ENCODE measurements at places on chromosomes 4 and X.

DNA sequence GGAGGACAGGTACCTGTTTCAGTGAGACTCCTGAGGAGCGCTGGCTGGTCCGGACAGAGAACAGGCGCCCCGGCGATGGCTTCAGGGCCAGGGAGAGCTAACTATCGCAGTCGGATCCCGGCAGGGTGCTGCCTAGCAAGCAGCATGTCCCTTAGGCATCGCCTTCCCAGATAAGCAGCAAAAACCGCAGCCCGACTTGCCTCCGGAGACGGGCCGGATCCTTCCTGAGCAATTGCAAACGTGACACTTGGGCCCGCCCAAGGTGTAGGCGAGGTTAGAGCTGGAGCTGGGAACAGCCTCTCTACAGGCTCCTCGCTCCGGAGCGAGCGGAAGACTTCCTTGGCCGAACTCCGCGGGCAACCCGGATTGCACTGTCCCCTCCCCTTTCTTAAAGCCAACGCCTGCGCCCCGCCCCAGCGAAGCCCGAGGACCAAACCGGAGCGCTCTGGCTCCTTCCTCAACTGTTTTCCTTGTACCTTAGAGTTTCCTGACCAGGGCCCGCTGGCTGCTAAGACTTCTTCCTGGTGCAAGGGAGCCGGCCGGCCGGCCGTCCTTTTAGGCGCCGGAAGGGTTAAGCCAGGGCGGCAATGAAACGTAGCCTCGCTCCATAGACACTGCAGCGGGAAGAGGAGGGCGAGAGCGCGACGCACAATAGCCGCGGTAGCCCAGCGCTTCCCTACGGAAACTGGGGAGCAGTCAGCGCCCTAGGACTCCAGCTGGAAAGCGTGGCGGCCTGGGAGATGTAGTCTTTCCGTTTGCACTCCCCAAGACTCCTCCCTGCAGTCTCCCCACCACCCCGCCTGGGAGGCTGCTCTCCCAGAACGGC is at the start of gene OPHN1:
TSS of gene OPHN1 (minus strand) at position 341 of the 826 bp plus-strand sequence. CDS start 475 bp downstream, outside the sequence.
- ATAC-seq, result peak; percentile 96

GRCh38 chr4:150173432-150173861 is 95.2 kb downstream of the DCLK2 start:
- ATAC-seq, result no peak

DNA sequence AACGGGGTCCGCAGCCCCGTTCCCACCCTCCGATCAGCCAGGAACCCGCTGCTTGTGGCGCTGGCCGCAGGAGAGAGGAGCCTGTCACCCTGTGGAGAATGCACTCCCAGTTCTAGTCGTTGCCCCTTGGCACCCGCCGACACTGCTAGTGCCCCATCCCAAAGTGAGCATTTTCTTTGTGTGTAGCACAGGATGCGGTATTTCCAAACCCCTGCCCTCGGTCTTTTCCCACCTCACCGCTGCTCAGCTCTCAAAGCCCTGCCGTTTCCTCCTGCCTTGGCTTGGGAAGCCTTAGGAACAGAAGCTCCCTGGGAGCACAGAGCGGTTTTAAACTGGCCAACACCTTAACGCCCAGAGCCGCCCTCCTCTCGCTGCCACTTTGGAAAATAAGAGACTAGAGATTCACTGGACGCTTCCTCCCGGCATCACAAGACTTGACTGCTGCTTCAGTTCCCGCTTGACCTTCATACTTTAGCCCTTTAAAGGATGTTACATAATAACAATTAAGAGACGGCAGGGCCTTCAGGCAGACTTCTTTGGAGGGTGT is 772 bp downstream of the CYP4V2 start:
- peak; percentile 58 for ATAC-seq

- no peak for ATAC-seq
Observed at GRCh38 chrX:128676651-128677050, 624.4 kb upstream of the ACTRT1 start.

- ATAC-seq, result peak; percentile 67
Observed at GRCh38 chr4:186190581-186191199, 677 bp upstream of the CYP4V2 start.

GRCh38 chr4:88054229-88054628 is 46.8 kb downstream of the PKD2 start:
- ATAC-seq, result no peak

- no peak for ATAC-seq
Observed at GRCh38 chr4:36278789-36279188, 2.6 kb upstream of the DTHD1 start.

- no peak for ATAC-seq
Observed at GRCh38 chr4:168865854-168866253, 144.2 kb downstream of the CBR4 start.

DNA sequence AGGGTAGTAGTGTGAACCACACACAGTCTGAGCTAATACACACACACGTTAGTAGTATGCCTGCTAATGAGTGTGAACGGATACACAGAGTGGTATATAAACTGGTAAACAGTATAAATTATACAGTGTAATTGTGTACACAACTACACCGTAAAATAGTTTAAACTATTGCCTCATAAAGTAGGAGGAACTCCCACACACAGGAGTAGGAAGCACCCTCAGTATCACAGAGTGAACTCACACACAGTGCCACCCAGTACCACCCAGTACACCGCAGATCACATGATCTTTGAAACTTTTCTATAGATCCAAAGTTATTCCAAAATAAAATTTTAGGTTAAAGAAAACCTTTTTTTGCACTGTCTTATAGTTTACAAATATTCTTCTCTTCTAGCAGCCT is 275.1 kb downstream of the ADGRA3 start:
- no peak for ATAC-seq

DNA sequence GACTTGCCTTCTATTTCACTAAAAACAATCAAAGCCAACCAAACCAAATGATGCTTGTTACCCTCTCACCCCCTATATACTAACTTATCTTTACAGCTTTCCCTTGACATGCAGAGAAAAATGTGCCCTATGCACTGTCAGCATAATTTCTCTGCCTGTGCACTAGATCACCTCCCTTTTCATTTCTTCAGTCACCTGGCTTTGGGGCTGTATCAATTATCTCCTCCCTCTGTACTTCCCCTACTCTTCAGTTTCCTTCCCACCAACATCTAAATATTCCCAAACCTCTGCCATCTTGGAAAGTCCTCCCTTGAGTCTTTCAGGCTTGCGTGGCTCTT is 103.5 kb upstream of the TAPT1 start:
- no peak for ATAC-seq

GRCh38 chrX:13374364-13374763 is 54.5 kb upstream of the ATXN3L start:
- no peak for ATAC-seq

DNA sequence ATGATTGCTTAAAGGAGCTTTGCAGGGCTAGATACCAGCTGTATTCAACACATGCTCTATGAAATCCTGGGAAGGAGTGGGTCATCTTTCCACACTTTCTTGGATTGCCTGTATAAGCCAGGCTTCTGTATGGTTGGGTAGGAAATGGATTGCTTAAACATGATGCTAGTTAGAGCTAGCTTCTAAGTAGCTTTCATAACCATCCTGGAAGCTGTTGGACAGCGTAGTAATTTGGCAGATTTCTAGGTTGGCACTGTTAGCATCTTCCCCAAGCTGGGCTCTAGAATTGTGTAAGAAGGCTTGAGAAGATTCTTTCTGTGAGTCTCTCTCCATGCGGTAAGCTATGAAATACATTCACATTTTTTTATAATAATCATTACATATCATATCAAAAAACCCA is 127.3 kb downstream of the LINC00632 start:
- ATAC-seq, result no peak

- no peak for ATAC-seq
Observed at GRCh38 chr4:25872851-25873631, 10.3 kb upstream of the SEL1L3 start.

- ATAC-seq, result no peak
Observed at GRCh38 chrX:149161435-149162088, 343.5 kb downstream of the IDS start.

DNA sequence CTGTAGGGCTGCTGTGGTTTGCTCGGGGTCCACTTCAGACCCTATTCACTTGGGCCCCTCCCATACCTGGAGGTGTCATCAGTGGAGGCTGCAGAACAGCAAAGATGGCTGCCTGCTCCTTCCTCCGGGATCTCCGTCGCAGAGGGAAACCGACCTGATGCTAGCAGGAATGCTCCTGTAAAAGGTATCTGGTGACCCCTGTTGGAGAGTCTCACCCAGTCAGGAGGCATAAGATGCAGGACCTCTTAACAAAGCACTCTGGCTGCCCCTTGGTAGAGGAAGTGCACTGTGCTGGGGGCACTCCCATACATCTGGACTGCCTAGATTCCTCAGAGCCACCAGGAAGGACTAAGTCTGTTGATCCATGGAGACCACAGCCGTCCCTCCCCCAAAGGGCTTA is 296.9 kb downstream of the GRID2 start:
- no peak for ATAC-seq

GRCh38 chrX:74890676-74891430 is 34.4 kb downstream of the NEXMIF start:
- ATAC-seq, result no peak

- ATAC-seq, result no peak
Observed at GRCh38 chr4:112213856-112214255, 17.7 kb upstream of the AP1AR start.
